Activated CD4-positive, alpha-beta T cell treated with anti-CD3 and anti-CD28 coated beads for 36 hours (primary cell): ENCODE measurements at places on chromosomes 2 and 18. TPM values are rescaled to one million over a fixed set of nuclear protein-coding genes. Genes with fewer than 3 reads are reported as not detected.

The GPR35 gene
- 3.6 TPM for total RNA-seq

- H3K27ac ChIP-seq = no peak overlapping the region
- no peaks in the 10 kb centered on the region for H3K27me3 ChIP-seq
- DNase-seq = no peak
- H3K36me3 ChIP-seq = peaks cover 3% of the 10 kb centered on the region
- peaks cover 3% of the 10 kb centered on the region for H3K4me1 ChIP-seq
Observed at GRCh38 chr2:229752970-229753729, 38.8 kb upstream of the DNER start.

The ADD2 gene
- 26.9 TPM for total RNA-seq

- H3K27me3 ChIP-seq = peaks cover 2% of the 10 kb centered on the region
- H3K27ac ChIP-seq = no peak overlapping the region
- DNase-seq = no peak
- no peak overlapping the region for H3K4me3 ChIP-seq
- H3K36me3 ChIP-seq = no peaks in the 10 kb centered on the region
Observed at GRCh38 chr18:78798402-78799175, 181.0 kb upstream of the SALL3 start.

DNA sequence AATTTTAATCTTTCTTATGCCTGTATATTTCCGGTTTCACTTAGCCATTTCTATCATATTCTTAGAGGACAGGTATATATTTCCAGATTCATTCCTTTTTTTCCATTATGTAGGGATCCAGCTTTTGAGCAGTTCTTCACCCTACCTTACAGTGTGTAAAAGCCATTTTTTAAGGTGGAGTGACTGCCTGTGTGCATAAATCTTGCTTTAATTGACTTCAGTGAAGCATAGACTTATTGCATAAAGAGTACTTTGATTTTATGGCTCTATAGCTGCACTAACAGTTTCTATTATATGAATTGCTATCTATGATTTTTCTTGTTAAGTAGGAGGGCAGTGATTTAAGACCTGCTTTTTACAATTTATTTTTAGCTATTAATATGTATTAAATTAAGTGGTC lies 132.6 kb downstream of the NYAP2 start:
- H3K27ac ChIP-seq = no peak overlapping the region
- no peak overlapping the region for H3K4me3 ChIP-seq
- no peaks in the 10 kb centered on the region for H3K36me3 ChIP-seq
- no peaks in the 10 kb centered on the region for H3K4me1 ChIP-seq
- DNase-seq = no peak

The RUFY4 gene
- total RNA-seq = 1.7 TPM

GRCh38 chr2:43738257-43738656 lies 35.6 kb upstream of the DYNC2LI1 start:
- no peaks in the 10 kb centered on the region for H3K36me3 ChIP-seq
- no peak for DNase-seq
- no peak overlapping the region for H3K27ac ChIP-seq
- H3K4me1 ChIP-seq = no peaks in the 10 kb centered on the region
- H3K27me3 ChIP-seq = peaks cover 11% of the 10 kb centered on the region

GRCh38 chr2:9630117-9630735 lies 571 bp downstream of the YWHAQ start:
- peak overlapping the region; percentile 95 for H3K27ac ChIP-seq
- peak; percentile 88 for DNase-seq
- H3K36me3 ChIP-seq = peaks cover 48% of the 10 kb centered on the region
- H3K27me3 ChIP-seq = no peaks in the 10 kb centered on the region

GRCh38 chr2:35784777-35785176 lies 570.8 kb upstream of the CRIM1 start:
- H3K27me3 ChIP-seq = peaks cover 3% of the 10 kb centered on the region
- no peaks in the 10 kb centered on the region for H3K4me1 ChIP-seq
- H3K4me3 ChIP-seq = no peak overlapping the region
- H3K36me3 ChIP-seq = no peaks in the 10 kb centered on the region
- no peak for DNase-seq

DNA sequence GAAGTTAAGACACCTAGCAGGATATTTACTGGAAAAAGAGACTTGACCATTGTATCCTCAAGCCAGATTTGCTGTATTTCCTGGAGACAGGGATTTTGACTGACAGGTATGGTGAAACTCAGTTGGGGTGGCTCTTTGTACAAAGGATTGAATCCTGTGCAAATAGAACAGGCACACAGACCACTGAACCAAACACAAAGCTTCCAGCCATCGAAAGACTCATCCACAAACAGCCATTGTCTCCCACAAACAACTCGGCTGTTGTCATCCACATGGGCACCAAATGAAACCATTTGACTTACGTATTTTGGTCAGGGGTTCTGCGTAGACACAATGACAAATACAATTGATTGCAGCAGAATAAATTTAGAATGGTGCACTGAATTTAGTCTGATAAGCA lies 15.9 kb downstream of the RNF152 start:
- peaks cover 8% of the 10 kb centered on the region for H3K27me3 ChIP-seq
- no peaks in the 10 kb centered on the region for H3K4me1 ChIP-seq
- H3K36me3 ChIP-seq = no peaks in the 10 kb centered on the region

The KCNG3 gene
- total RNA-seq = 0.35 TPM

GRCh38 chr2:238169708-238170251 lies 11.0 kb downstream of the ERFE start:
- DNase-seq = no peak
- H3K27ac ChIP-seq = peak overlapping the region; percentile 40
- peaks cover 5% of the 10 kb centered on the region for H3K4me1 ChIP-seq

GRCh38 chr2:188974164-188974563 lies at the start of gene COL3A1:
Gene COL3A1 (plus strand): TSS chr2:188974373. CDS start chr2:188974490, 117 bp downstream.
- no peak within 1 kb of the TSS for H3K4me3 ChIP-seq
- no peaks in the 10 kb centered on the region for H3K36me3 ChIP-seq
- H3K27ac ChIP-seq = no peak within 1 kb of the TSS
- H3K27me3 ChIP-seq = peaks cover 15% of the 10 kb centered on the region
- DNase-seq = no peak

DNA sequence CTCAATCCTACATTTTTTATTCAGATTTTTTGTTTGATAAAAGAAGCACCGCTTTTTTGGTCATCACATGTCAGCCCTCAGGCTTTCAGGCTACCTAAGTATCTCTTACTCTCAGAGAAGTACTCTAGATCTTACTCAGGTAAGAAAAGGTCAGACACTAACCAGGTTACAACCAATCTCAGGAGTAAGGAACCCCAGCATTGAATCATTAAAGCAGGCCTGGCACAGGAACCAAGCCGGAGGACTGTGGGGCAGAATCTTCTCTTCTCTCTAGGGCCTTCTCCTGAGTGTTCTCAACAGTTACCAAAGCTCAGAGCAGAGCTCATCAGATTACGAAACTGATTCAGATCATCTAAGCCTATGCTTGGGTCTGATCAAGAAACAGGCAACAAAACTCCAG lies 28.2 kb downstream of the RBMS1 start:
- H3K4me1 ChIP-seq = peaks cover 84% of the 10 kb centered on the region
- H3K36me3 ChIP-seq = peaks cover 2% of the 10 kb centered on the region
- peak; percentile 62 for DNase-seq
- peak overlapping the region; percentile 2 for H3K4me3 ChIP-seq
- H3K27ac ChIP-seq = peak overlapping the region; percentile 83
- no peaks in the 10 kb centered on the region for H3K27me3 ChIP-seq

GRCh38 chr2:85421260-85422071 lies 3.0 kb downstream of the SH2D6 start:
- H3K27me3 ChIP-seq = no peaks in the 10 kb centered on the region
- no peaks in the 10 kb centered on the region for H3K36me3 ChIP-seq
- H3K4me3 ChIP-seq = no peak overlapping the region
- H3K27ac ChIP-seq = peak overlapping the region; percentile 84

DNA sequence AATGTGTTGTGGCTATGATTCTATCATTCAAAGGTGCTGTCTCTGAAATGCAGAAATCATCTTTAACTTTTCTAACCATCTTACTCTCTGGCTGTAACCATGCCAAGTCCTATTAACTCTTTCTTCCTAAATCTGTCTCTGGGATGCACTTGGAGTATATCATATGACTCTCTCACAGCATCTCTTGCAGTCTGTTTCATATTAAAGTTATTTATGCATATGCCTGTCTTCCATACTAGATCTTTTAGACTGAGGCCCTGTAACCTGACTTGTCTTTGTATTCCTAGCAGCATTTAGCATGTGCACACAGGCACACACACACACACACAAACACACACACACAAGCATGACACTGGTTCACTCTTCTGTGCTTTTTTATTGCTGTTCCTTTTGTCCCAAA lies 320.6 kb downstream of the ETAA1 start:
- no peak for DNase-seq
- H3K36me3 ChIP-seq = no peaks in the 10 kb centered on the region
- peaks cover 4% of the 10 kb centered on the region for H3K27me3 ChIP-seq
- H3K27ac ChIP-seq = no peak overlapping the region
- H3K4me3 ChIP-seq = no peak overlapping the region

The DYNC1I2 gene
- 51.1 TPM for total RNA-seq

DNA sequence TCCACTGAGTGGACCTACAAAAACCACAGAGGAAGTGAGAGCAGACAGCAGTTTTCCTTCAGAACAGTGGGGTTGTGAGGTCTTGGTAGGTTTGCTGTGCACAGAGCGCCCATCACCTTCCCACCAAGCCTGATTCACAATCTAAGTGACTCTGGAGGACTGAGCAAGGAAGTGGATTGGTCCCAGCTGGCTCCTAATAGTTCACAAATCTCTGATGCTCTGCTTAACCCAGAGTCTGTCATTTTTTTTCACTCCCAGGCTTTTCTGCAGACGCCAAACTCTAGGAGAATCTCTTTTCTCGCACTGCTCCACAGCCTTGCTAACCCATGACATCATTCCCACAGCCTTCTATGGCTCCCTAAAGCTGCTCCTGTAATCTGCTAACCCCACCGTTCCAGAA lies 280.4 kb downstream of the C1D start:
- no peak overlapping the region for H3K4me3 ChIP-seq
- no peak overlapping the region for H3K27ac ChIP-seq
- DNase-seq = no peak
- H3K4me1 ChIP-seq = no peaks in the 10 kb centered on the region
